Activated T-helper 1 cell treated with anti-CD3 and anti-CD28 coated beads, Interleukin-2, amount 50 U/mL, for 16 hours (primary cell): ENCODE measurements at places on chromosomes 7 and 10.

DNA sequence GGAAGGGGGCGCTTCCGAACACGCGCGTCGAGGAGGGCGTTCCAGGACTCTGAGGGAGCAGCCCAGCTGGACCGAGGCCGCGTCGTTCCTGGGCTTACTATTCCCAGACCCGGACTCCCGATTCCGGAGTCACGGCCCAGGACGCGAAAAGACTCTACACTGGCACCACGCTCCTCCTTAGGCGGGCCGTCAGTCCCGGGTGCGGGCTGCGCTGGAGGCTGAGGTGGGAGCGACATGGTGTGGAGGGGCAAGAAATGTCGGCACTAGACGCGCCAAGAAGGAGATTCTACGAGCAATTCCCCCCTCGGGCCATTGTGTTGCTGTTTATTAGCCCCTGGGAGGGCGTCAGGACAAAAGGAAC is 584 bp upstream of the RUNDC3B start:
- peak; percentile 1 for DNase-seq

GRCh38 chr10:44552726-44553125 is 167.8 kb upstream of the CXCL12 start:
- DNase-seq: no peak

DNA sequence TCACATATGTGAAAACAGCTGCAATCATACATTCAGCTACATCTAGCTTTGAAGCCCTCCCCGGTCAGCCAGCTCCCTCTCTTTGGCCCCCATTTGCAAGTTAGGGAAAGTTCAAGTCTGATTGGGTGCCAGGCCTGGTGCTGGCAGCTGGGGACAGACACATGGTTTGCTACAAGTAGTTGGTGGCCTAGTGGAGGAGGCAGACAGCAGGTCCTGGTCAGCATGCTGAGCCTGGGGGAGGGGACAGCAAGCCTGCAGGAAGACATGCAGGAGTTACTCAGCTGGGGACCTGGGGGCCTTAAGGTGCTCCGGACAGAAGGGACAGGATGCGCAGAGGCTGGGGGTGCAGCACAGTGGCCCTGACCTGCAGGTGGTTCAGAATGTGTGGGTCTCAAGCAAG is 956.9 kb upstream of the ZNF722 start:
- DNase-seq: no peak

GRCh38 chr10:3432081-3432825 is 259.7 kb upstream of the PITRM1 start:
- DNase-seq: no peak

GRCh38 chr10:69345402-69345801 is 67.1 kb downstream of the HK1 start:
- DNase-seq: no peak

- no peak for DNase-seq
Observed at GRCh38 chr10:45253183-45253914, 62.1 kb downstream of the OR13A1 start.

DNA sequence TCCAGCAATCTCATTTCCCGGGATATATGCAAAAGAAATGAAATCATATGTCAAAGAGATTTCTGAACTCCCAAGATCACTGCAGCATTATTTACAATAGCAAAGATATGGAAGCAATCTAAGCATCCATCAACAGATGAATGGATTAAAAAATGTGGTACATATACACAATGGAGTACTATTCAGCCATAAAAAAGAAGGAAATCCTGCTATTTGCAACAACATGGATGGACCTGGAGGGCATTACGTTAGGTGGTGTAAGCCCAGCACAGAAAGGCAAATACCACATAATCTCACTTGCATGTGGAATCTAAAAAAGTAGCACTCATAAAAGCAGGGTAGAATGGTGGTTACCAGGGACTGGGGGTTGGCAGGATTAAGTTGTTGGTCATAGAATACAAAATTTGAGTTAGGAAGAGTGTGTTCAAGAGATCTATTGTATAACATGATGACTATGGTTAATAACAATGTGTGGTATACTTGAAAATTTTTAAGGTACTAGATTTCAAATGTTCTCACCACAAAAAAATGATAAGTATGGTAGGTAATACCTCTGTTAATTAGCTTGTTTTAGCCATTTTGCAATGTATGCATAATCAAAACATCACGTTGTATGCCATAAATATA is 32.9 kb upstream of the EIF5AL1 start:
- DNase-seq: no peak

DNA sequence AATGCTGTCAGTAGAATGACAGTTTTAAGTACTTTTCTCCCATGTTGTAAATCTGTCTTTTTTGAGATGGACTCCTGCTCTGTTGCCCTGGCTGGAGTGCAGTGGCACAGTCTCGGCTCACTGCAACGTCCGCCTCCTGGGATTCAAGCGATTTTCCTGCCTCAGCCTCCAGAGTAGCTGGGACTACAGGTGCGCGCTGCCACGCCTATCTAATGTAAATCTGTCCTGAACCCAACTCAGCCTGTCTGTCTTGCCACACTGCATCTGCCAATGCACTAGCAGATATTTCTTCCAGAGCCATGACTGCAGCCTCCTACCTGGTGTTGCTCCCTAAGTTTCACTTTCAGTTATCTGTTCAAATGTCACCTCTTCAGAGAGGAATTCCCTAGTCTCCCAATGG is 264.1 kb downstream of the PHF14 start:
- DNase-seq: no peak

- DNase-seq: no peak
Observed at GRCh38 chr10:126931544-126931943, 26.3 kb downstream of the DOCK1 start.

- DNase-seq: no peak
Observed at GRCh38 chr7:102230593-102230992, 56.1 kb upstream of the SH2B2 start.

GRCh38 chr7:149830997-149831740 is 7.0 kb upstream of the ZNF862 start:
- no peak for DNase-seq

- DNase-seq: no peak
Observed at GRCh38 chr10:25745976-25746375, 188.1 kb upstream of the MYO3A start.

DNA sequence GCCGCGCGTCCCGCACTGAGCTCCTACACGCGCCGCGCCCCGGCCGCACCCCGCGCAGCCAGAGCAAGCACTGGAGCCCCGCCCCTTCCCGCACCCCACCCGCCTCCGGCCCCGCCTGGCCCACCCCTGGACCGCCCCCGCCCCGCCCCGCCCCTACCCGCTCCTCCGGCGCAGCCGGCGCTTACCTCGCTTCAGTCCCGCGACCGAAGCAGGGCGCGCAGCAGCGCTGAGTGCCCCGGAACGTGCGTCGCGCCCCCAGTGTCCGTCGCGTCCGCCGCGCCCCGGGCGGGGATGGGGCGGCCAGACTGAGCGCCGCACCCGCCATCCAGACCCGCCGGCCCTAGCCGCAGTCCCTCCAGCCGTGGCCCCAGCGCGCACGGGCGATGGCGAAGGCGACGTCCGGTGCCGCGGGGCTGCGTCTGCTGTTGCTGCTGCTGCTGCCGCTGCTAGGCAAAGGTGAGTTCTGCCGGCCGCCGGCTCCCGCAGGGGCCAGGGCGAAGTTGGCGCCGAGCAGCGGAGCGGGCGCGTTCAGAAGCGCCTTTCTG is at the start of gene RET:
Gene RET (plus strand): TSS at position 194 of the 545 bp plus-strand sequence. CDS start 190 bp downstream, at position 384.
- no peak for DNase-seq

- DNase-seq: no peak
Observed at GRCh38 chr10:50552308-50552707, 71.4 kb downstream of the SGMS1 start.
